ENCODE measurements at places on chromosomes 2 and 18.

DNA sequence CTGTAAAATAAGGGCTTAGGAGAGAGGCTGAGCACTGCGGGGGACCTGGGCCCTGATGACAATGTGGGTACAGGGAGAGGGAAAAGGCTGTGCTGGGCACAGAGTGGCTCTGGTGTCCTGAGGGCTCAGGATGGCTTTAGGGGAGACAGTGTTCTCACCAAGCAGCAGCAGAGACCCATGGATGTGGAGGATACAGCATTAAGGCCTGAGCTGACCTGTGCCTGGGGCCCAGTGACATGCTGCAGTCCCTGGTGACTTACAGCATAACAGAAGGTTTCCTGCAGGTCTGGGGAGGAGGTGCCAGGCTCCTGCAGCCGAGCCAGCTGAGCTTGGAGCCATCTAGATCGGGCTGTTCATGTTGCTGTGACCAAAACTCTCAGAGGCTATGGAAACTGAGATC is 191.3 kb upstream of the SMAD2 start:
- no peak for DNase-seq

DNA sequence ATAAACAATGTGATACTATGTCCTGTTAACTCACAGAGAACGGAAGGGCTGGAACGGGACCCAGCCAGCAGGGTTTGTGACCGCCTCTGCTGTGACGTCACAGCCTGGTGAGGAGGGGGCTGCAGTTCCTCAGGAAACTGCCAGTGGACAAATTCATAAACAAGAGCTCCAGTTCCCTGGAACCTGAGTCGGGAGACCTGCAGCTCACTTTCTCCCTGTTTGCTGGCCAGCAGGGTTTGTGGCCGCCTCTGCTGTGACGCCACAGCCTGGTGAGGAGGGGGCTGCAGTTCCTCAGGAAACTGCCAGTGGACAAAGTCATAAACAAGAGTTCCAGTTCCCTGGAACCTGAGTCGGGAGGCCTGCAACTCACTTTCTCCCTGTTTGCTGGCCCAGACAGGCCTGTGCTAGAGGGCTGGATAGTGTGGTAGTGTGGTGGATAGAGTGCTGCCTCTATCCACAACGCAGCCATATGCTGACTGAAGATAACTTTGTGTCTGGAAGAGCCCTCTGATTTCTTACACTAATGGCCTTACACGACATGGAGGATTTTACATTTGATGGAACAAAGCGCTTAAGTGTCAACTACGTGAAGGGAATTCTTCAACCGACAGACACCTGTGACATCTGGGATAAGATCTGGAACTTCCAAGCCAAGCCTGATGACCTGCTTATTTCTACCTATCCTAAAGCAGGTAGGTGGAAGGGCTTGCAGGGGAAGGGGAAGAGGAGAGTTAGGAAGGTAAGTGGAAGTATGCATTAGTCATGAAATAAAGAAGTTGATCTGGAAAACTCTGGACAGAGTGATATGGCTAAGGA is at the start of gene SULT1C4:
Gene SULT1C4 (plus strand): TSS at position 140 of the 816 bp plus-strand sequence. CDS start 384 bp downstream, at position 524.
- peak; percentile 17 for DNase-seq

DNA sequence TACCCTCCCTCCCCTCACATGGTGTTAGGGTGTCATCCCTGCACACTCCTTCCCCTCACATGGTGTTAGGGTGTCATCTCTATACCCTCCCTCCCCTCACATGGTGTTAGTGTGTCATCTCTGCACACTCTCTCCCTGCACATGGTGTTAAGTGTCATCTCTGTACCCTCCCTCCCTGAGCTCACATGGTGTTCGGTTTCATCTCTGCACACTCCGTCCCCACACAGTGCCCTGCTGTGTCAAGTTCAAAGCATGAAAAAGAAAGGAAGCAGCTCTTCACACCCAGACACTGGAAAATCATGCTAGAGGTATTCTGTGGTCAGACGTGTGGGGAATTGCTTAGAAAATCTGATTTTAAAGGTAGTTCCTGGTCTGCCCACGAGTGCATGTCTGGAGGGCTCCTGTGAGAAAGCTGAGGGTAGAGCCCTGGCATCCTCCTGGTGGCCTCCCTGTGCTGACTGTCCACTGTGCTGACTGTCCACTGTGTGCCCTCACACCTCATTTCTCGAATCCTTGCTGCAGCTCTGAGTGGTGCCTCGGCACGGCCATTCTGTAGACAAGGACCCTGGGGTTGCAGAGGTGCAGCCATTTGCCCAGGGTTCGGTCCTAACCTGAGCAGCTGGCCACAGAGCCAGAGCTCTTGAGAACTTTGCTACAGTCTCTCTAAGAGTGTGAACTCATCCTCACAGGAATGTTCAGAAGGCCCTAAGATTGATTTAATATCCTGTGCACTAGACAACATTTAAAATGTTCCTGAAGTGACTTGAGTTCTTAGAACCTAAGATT is 69.1 kb upstream of the NFATC1 start:
- DNase-seq: no peak

DNA sequence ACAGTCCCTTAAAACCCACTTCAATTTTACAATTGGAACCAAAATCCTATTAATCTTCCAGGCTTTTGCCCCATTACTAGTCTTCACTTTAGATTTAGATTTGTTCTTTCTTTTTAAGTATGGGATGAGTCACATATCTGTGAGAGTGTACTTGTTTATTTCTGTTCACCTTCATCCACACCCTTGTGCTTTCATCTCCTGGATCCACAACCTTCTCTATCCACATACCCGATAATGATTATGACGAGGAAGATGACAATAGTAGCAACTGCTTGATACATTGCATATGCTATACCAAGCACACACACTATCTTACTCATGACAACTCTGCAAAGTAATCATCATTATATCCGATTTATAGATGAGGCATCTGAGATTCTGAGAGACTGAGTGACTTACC is 297.3 kb downstream of the PLCL1 start:
- no peak for DNase-seq

- peak; percentile 95 for DNase-seq
Measured at GRCh38 chr2:191656391-191656790, 21.5 kb upstream of the NABP1 start.

DNA sequence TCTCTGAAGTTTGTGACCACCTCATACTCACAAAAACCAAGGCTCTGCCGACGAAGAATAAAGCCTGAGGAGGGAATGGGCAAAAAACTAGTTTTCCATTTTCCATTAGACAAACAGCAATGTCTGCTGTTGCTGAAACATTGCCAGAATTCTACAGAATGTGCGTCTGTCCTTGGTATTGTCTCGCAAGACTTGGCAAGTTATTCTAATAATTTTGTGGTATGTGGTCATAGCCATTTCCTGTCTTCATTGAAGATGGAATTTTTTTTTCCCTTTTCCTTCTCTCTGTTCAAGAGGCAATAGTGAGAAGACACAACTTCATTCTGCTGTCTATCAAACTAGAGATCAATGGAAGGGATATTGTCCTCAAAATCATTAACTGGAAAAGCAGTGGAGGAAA is 296.1 kb downstream of the RND3 start:
- DNase-seq: peak; percentile 97

DNA sequence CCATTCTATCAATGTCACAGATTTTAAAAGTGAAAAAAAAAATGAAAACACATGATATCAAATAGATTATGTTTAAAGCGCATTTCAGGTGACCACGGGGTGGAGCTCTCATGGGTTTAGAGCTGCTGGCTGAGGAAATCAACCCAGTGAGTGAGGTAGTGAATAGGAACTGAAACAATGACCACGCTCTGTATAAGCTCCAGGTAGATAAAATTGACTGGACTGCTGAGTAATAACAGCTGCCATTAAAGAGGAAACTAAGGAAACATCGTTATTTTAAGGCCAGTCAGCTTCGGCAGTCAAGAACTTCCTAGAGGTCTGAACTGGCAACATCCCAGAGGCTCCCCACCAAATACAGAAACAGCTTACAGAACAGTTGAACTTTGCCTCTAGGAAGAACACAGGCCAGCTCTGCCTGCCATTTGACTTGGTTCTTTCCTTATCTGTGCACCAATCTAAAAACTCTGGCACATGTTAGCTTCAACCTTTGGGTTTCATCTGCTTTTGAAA is 185.9 kb downstream of the PDE1A start:
- DNase-seq: peak; percentile 58

- DNase-seq: no peak
Measured at GRCh38 chr18:23092121-23092520, 43.2 kb upstream of the CABLES1 start.

DNA sequence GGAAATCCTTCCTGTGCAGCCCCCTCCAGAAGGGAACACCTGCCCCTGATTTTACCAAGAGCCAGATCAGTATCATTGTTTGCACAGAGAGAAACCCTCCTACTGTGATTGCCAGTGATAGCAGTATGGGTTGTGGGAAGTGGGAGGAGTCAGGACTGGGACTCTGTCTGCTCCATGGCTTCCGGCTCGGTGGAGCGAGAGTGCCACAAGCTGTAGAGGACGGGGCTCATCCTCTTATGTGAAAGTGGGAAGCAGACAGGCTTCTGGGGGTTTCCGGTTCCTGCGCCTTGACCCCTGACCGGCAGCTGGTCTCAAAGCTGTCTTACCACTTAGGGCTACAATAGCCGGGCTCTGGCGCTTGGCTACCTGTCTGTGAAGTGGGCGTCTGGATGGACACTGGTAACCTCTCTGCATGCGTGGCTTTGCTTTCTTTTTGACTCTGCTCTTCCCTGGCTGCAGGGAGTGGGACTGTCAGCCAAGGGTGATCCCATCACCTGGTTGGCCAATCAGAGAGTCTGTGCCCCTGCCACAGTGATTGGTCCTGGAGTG is 79.7 kb downstream of the BCL2L11 start:
- DNase-seq: no peak

- peak; percentile 23 for DNase-seq
Measured at GRCh38 chr2:186379052-186379451, 107.0 kb upstream of the ZC3H15 start.

- DNase-seq: peak; percentile 40
Measured at GRCh38 chr2:6986912-6987361, 69.7 kb downstream of the RNF144A start.

DNA sequence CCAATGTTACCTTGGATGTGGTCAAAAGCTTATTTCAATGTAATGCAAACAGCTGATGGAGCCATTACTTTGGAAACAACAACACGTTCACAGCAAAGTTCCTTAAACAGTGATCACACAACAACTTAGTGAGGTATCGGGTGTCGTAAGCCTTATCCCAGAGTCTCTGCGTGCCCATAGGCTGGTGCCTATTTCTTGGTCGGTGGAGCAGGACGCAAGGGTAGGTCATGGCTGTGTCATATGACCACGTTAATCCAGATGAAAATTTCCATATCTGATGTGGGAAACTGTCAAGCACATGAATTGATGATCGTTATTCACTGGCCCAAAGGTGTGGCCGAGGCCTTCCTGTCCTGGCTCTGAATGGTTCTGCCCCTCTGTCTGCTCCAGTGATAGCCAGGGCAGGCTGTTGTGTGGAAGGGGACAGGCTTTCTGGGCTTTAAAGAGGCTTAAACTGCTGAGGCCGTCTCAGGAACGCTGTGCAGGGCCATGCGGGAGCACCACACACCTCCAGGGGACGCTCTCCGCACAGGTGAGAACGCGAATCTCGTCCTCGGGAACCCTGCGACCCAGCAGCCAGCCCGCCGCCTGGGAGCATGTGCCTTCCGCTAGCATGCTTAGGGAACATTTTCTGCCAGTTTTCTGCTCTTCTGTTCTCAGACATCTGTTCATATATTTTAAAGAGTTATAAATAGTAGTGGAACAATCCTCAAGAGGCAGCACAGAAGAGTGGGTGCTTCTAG is 90.6 kb downstream of the KCTD1 start:
- no peak for DNase-seq

DNA sequence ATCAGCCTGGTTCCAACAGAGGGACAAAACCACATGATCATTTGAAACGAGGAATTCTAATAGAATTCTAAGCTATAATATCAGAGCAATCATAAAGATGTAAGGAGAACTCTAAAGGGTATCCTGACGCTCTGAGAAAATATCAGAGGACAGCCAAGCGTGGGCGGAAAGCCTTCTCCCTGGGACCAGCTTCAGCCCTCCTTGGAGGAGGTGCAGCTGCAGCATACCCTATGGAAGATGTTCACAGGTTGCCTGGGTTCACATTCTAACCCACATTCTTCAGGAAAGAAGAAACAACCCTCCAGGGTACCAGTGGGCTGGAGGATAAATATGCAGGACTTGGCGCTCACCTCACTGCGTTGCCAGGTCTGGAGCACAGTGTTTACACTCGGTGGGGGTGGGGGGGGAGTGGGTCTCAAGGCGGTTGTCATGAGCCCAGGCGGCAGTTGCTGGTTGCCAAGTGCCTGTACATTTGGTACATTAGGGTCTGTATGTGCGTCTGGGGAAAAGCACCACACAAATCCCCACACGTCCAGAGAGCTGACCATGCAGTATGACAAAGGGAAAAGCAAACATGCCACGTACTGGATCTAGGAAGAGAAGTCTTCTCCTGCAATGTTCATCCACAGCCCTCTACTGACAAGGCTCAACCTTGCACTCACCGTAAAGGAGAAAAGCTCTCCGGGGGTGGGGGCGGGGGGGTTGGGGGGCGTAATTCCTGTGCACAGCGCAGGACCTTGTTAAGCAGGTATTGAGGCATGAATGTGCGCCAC is 80.5 kb downstream of the CDH19 start:
- DNase-seq: no peak

GRCh38 chr18:76981396-76981968 is 151.1 kb downstream of the MBP start:
- DNase-seq: no peak

DNA sequence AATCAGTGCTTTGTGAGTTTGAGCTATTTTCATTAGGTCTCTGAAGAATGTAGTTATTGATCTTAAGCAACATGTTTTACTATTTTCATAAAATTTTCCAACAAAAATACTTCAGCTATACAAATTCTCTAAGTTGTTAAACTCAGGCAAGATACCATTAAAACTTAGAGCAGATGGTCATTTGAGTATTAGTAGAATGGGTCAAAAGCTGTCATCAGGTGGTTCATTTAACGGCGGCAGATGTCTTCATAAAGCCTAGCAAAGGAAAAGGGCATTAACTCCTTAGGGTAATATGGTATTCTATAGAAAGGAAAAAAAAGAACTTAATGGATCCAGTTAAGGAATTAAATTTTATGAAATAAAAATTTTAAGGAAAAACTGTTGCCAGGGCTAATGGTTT is 19.2 kb downstream of the MIB1 start:
- DNase-seq: no peak

DNA sequence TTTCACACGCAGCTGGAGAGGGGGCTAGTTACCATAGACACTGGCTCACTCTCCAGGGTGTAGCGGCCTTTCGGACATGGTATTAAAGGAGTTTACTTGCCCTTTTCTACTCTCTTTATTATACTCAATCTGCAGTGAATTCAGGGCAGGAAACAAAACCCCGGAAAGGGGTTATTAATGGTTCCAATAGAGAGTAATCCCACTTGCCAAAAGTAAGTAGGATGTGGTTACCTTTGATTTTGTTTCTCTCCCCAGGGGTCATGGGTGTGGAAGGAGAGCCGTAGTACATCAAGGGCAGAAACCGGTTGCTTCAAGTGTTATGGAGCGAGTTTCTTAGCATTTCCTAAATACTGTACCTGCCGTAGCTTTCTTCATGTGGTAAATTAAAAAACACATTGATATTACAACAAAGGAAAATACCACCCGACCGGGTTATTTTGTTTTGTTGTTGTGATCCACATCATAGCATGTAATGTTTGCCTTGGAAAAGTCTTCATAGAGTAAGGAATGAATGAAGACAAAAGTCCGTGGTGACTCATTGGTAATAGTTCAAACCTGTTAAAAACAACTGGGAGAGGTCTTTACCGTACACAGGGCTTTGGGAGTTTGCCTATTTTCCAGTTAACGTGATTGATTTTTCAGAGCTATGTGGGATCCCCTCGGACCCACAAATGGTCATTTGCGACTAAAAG is 71.5 kb downstream of the SLC4A3 start:
- DNase-seq: no peak

Data from fibroblast of pulmonary artery (primary cell).